Upper lobe of left lung (tissue), 6 donors: ENCODE measurements at places on chromosomes 6 and 20.

- DNase-seq: no peak
Measured at GRCh38 chr20:32365564-32365963, 7.4 kb downstream of the ASXL1 start.

DNA sequence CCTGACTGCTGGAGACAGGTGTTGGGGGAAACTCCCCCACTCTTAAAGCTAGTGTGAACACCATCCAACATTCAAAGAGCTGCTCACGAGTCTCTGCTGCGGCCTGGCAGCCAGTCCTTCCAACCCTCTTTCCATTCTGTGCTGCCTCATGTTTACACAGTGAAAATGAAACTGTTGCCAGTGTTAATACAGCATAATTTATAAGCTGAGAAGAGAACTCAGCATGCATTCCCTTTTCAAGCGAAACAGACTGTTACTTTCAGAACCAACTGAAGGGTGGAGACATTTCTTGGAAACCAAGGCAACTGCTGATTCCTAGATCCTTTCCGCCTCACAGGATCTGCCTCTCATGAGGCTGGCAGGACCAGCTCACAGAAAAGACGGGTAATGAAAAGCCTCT, 533.8 kb upstream of the ID4 start:
- peak; percentile 28 for DNase-seq

DNA sequence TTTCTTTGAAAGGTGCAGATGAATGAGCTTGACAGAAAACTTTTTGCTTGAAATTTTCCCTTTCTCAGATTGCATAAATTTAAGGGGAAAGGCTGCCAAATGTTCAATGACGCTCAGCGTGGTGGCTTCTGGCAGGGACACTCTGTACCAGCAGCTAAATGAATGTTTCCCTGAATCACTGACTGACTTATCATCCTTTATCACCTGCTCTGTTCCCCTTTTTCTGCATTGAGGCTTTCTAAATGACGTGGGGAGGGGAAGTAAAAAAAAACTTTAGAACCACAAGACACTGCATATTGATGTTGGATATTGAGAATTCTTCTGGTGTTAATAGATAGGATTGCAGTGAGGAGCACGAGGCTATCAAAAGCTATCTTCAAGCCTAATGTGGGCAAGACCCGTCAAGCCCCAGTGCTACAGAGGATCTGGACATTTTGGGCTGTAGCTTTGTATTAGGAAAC, 46.9 kb upstream of the ENPP5 start:
- peak; percentile 26 for DNase-seq

DNA sequence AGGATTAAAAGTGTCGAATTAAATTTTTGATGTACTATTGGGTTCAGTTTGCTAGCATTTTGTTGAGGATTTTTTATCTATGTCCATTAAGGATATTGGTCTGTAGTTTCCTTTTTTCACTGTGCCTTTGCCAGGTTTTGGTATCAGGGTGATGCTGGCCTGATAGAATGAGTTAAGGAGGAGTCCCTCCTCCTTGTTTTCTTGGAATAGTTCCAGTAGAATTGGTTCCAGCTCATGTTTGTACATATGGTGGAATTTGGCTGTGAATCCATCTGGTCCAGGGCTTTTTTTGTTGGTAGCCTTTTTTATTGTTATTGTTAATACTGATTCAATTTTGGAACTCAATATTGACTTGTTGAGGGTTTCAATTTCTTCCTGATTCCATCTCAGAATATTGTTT, 141.8 kb downstream of the SIM1 start:
- no peak for DNase-seq

GRCh38 chr6:3319610-3320200, 61.0 kb downstream of the PSMG4 start:
- no peak for DNase-seq

DNA sequence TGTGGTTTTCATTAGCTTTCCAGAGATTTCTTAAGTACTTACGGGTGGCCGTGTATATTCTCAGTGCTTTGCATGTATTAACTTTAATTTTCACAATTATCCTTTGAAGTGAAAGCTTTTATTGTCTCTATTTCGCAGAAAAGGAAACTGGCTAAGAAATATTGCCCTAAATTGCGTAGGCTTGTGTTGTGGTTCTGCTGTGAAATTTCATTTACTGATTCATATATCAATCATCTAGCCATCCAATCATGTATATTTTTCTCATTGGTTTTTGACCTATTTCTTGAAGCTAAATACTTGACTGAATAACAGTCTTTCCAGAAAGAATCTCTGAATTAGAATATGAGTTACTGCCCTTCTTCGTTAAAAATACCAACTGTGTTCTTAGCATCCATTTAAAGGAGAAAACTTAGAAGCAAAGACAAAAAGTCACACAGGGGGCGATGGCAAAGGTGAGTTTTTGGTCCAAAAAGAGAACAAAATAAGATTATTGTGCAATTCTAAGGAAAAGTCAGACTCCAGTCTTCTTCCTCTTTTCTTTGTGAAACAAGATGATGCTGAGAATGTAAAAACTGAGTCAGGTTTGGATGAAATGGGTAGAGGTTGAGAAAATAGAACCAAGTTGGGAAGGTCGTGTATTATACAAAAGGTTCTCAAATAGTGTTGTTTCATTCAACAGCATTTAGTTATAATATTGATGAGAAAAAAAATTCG, 1.4 kb downstream of the CYB5R4 start:
- DNase-seq: no peak

GRCh38 chr6:117951783-117952182, 44.7 kb downstream of the SLC35F1 start:
- peak; percentile 8 for DNase-seq

DNA sequence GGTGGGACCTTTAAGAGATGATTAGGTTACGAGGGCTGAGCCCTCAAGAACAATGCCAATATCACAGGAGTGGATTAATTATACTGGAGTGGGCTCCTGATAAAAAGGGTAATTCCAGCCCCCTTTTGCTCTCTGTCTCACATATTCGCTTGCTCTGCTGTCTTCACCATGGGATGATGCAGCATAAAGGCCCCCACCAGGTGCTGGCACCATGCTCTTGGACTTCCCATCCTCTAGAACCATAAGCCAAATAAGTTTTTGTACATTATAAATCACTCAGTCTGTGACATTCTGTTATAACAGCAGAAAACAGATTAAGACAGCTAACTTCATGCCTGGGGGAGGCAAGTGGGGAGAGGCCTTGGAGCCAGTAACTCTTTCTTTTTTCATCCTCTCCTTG, 9.8 kb upstream of the SNRPB start:
- DNase-seq: no peak

DNA sequence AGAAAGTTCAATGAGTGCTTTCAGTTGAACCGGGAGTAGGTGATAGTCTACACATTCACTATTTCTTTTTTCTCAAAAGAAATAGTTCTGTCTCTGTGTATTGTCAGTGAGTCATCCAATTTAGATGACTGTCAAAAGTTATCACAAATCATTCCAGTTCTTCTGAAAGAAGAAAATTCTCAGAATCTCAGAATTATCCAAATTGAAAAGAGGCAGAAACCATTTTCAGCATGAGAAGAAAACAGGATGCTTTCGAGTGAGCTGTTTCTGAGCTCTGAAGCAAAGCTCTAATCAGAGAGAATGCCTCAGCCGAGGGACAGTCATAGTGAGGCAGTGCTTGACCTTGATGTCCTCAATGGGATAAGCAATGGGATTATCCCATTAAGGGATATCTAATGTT, 97.9 kb downstream of the HUS1B start:
- DNase-seq: no peak

DNA sequence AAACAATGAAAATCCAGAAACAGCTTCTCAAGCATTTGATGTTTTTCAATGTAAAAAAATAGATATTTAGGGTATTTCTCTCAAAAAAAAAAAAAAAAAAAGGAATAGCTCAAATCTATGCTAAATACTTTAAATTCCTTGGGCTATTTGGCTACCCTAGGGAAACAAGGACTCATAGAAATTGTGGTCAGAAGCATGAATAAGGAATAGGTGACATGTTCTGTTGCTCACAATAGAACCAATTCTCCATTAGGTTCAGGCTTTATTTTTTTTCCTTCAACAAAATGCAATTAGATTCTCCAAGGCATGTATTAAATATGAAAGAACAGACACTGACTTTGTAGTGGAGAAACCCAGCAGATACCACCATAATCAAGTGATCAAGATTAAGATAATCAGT, 904.3 kb upstream of the FLRT3 start:
- no peak for DNase-seq

DNA sequence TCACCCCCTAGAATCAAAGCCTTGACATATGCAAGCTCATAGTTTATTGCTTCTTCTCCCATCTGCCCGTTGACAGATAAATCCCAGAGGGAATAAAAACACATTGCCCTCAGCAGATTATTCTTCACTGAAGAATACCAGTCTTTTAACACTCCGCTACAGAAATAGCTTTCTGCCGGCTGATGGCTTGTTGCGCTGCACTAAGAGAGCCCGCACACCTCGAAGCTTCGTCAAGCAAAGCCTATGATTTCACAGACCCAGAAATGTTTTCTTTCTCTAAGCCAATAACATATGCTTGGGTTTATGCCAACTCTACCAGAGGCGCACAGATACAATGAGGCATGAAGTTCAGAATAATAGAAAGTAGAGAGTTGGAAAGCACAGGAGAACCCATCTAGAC, 208.9 kb upstream of the FOXQ1 start:
- no peak for DNase-seq

DNA sequence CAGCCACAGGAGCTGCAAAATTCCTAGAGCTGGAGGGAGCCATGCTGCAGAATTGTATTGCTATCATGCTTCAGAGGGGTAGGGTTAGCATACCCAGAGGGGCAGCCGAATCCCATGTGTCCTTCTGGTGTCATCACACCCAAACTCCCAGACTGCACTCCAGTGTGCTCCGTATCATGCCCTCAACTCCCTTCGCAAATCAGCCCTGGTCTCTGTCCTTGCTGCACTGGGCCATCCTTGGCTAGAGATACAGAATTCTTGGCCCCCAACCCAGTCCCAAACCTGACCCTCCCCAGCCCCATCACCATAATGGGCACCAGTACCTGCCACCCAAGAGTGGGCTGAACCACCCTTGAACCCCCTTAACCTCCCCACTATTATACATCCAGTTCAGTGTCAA, 138.3 kb downstream of the ANKRD60 start:
- no peak for DNase-seq

- no peak for DNase-seq
Measured at GRCh38 chr6:122285292-122285913, 114.0 kb upstream of the HSF2 start.

DNA sequence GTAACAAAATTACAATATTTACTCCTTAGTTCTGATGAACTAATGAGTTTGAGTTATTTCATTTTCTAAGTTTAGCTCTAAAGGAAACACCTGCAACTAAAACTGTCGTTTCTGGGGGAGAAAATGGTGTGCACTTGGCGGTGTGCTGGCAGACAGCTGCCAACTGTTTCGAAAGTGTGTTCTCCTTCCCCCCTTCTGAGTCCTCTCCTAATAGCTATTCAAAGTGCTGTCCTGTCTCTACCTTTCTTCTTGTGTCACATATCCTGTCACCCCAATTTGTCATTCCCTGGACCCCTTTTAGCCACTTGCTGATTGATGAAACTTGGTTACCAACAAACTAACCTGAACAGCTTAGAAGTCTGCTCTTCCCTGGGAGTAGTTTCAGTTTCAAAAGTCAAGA, 4.9 kb upstream of the UBE2J1 start:
- DNase-seq: no peak

- DNase-seq: no peak
Measured at GRCh38 chr6:64046746-64047208, 411.2 kb downstream of the PHF3 start.

DNA sequence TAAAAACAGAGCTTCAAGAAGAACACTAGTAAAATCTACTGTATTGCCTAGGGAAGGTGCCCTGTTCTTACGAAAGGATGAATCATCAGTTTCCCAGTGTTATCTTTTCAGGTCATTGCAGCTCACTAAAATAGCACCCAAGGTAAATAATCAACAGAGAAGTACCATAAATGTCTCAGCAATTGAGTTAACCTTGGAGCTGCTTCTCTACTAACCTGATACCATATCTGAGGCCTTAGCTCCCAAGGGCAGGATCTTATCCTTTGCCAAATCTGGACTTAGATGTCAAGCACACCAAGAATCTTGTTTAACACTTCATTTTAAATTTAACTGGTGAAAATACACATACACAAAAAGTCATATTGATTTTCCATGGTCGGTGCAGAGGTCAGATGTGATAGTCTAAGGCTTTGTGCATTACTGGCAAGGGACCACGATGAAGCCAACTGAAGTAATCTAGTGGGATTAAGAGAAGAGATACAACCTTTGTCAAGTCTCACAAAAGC, 81.5 kb downstream of the EDN1 start:
- no peak for DNase-seq

DNA sequence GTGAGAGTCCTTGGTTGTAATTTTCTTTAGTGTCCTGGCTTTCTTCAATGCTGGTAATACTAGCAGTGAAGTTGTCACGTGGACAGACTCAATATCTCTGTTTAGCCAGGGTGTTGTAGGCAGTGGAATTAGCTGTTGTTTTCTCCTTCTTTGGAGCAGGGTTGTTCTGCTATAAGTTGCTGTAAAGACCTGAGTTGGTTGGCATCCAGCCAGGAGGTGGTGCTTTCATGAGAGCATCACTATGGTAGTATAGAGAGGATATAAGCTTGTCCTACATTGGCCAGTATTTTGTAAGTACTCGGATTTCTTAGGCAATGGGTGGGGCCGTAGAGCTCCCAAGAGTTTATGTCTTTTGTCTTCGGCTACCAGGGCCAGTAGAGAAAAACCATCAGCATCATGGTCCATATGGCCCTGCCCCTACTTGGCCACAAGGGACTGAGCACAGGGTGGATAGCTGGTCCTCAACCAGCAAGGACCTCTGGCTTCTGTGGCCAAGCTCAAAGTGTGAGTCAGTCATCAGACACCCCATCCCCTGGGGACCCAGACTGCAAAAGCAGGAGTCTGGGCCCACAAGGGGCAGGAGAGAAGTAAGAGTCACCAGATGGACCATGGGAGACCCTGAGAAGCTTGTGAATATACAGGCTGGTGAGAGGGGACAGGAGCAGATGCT, 127.9 kb upstream of the NXT1 start:
- DNase-seq: no peak

GRCh38 chr6:12798326-12798725, 81.8 kb downstream of the PHACTR1 start:
- no peak for DNase-seq

DNA sequence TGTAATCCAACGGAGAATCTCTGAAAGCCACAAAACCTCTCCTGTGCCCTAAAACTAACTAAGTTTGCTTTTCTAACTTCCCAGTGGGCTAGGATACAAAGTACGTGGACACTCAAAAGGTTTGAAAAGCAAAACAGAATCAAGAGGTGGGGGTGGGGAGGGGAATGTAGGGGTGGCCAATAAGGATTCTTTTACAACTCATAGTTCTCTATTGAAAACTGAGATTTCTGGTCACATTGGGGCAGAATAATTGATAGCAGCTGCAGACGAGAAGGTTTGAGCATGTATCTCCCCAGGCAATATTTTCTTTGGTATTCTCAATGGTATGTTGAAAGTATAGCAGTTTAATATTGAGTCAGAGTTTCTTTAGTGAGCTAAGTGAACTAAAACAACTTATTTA, 376.7 kb upstream of the CITED2 start:
- DNase-seq: no peak

GRCh38 chr6:3294921-3295871, 36.4 kb downstream of the PSMG4 start:
- DNase-seq: no peak

GRCh38 chr6:129490521-129491255, 219.3 kb downstream of the ARHGAP18 start:
- peak; percentile 67 for DNase-seq

- DNase-seq: no peak
Measured at GRCh38 chr6:149007846-149008245, 261.0 kb downstream of the UST start.

- no peak for DNase-seq
Measured at GRCh38 chr6:74250161-74250818, 554.3 kb downstream of the CD109 start.
